Peyer's patch (tissue), 4 donors: ENCODE measurements at places on chromosomes 5 and 9.

DNA sequence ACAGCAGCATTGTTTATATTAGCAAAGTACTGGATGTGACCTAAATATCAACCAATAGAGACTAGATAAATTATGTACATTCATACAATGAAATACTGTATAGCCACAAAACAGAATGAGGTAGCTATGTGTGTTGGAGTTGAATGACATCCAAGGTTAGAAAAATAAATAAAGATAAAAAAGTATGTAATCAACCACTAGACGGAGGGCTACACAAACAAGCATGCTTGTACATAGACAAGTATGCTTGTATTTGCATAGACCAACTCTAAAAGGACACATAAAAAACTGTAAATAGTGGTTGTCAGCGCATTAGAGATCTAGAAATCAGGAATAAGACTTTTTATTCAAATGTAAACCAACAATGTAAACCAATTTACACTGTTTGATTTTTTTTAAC lies 3.0 kb downstream of the FEM1C start:
- no peak for DNase-seq

- DNase-seq: no peak
These were observed 610.6 kb downstream of the CDH12 start for GRCh38 chr5:22242532-22242931.

DNA sequence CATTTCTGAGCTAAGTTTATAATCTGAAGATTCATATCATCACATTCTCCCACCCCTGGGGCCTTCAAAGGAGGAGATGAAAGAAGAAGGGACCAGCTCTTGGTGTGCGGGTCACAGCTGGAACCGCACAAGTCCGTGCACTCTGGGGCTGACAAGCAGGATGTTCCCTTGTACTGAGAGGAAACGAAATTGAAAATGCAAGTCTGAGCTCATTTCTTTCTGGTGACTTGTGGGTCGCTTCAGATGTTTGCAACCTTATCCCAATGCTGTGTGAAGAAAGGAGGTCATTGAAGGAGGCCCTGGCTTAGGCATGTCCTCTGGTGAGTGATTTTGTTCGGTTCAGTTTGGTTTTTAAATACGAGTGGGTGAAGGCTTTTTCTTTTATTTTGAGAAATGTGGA lies 59.6 kb downstream of the C9orf152 start:
- peak; percentile 60 for DNase-seq

DNA sequence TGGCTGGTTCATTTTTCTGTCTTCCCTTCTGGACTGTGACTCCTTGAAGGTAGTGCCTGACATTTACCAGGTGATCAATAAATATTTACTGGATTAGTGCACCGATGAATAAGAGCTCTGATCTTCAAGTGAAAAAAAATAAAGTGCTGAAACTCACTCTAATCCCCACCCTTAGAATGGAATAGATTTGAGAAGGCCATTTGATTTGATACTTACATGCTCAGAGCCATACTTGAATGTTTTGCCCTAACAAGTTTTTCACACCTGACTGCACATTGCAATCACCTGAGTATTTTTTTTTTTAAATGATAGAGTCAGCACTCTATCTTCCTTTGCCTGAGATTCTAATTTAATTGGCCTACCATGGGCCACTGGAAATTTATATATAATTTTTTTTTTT lies 105.7 kb downstream of the LRRC70 start:
- no peak for DNase-seq

DNA sequence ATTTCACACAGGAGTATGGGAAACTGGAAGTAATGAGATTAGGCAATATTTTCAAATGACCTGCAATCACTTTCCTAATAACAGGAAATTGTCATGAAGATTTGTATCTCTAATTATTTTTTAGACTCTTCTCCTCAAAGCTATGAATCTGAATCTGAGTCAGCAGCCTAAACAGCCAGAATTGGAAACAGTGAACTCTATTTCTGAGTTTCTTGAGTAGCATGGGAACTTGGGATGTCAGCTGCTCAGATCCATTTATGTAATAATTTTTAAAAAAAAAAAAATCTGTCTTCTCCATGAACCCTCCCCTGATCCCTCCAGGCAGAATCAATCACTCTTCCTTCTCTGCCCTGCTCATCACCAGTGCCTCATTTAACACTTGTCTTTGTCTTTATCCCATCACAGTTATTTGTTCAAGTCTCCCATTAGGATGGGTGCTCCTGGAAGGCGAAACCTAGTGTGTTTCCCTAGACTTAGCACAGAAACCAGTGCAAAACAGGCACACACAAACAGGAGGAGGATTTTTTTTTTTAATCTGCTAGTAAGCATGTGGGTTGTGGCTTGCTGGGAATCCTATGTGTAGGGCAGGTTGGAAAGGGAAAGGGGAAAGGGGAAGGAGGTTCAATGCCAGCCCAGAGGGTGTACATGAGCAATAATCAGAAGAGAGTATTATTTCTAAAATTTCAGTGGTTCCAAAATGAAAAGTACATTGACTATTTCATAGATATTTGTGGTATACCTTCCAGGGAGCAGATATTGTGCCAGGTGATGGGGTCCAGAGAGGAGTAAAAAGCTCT lies 186.8 kb downstream of the TTLL11 start:
- no peak for DNase-seq

DNA sequence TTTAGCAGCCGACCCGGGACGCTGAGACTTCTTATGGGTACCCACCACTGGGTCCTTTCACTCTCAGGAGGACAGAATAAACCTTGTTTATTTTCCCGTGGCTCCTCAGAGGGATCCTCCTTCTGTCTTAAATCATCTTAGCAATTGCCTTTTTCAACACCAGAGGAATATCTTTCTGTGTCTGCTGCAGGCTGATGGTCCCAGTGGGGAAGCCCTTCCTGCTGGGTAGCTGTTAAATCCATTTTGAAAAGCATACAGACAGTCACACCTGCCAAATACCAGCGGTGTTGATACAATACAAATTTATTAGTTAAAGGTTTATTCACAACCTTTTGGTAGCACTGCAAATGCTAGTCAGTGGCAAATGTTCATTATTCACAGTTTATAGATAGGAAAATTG lies 222.9 kb downstream of the AOPEP start:
- DNase-seq: no peak

GRCh38 chr9:101912698-101913097 lies 174.3 kb upstream of the GRIN3A start:
- no peak for DNase-seq

GRCh38 chr5:113487781-113488644 lies at the start of gene MCC:
MCC (minus strand) TSS chr5:113488453.
- DNase-seq: peak; percentile 57

DNA sequence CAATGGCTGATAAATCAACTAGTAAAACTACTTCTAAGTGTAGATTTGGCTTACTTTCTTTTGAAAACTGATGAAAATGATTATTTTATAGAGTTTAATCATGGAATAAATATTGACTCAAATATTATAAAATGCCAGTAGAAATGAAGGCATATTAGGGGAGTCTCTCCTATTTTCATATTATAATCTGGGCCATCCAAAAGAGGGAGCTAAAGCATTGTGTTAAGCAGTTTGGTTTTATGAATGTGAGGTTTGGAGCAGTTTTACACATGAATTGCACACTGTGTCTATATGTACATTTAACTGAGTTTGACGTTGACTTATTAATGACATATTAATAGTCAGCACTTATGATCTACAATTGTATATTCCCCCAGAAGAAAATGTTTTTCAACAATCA lies 17.4 kb downstream of the CDH9 start:
- no peak for DNase-seq

- no peak for DNase-seq
These were observed 377.8 kb downstream of the CHSY3 start for GRCh38 chr5:130282049-130282448.

- no peak for DNase-seq
These were observed 22.4 kb downstream of the MAP1B start for GRCh38 chr5:72129725-72130124.

DNA sequence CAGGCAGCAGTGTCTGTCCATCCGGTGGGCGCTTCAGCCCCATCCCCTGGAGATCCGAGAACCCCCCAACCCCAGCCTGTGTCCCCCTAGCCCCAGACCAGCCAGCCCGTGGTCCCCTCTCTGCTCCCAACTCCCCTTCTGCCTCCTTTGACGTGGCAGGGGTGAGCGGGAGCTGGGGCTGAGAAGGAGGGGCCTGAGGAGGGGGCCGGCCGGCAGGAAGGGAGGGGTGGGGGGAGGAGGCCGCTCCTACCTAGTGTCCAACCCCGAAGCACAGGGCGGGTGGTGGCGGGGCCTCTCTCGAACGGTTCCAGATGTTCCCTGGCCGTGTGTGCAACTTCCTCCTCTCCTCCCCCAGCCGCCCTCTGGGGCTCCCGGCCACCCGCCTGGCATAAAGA lies 31.0 kb downstream of the GOLGA2 start:
- DNase-seq: peak; percentile 59

- DNase-seq: no peak
These were observed 206.1 kb upstream of the ZNF608 start for GRCh38 chr5:124952566-124952965.

DNA sequence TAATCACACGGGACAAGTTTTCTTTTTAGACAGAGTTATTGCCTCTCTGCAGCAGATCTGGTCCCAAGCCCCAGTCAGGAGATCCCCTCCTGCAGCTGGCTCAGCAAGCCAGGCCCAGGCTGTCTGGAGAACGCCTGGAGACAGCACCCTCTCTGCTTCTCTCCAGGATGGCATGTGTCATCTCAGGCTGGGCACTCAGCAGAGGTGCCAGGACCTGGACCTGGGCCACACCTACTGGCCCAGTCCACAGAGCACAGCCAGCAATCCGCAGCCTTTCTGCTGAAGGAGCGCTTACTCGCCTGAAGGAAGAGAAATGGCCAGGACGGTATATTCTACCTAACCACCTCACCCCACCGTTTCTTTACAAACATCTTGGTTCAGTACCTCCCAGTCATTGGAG lies 4.7 kb upstream of the TBC1D9B start:
- no peak for DNase-seq

DNA sequence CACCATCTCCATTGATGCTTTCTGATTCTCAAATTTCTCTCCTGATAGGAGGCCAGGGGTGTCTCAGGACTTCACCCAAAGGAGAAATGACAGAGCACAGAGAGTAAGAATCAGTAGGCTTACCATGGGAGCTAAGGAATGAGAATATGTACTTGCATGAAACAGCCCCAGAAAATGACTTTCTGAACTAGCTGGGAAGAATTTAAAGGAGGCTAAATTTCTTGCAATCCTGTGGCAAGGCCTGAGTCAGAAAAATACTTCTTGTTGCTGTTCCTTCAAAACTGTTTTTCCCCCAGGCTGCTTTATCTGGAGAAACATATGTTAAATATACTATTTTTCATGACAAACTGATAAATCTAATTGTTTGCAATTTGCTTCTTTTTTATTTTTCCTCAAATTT lies 53.4 kb upstream of the FBXL7 start:
- DNase-seq: no peak

GRCh38 chr5:94810281-94810680 lies 191.8 kb downstream of the SLF1 start:
- no peak for DNase-seq

GRCh38 chr5:10222326-10222725 lies 27.4 kb downstream of the ATPSCKMT start:
- DNase-seq: no peak

- no peak for DNase-seq
These were observed 290.5 kb downstream of the SLF1 start for GRCh38 chr5:94908889-94909480.

DNA sequence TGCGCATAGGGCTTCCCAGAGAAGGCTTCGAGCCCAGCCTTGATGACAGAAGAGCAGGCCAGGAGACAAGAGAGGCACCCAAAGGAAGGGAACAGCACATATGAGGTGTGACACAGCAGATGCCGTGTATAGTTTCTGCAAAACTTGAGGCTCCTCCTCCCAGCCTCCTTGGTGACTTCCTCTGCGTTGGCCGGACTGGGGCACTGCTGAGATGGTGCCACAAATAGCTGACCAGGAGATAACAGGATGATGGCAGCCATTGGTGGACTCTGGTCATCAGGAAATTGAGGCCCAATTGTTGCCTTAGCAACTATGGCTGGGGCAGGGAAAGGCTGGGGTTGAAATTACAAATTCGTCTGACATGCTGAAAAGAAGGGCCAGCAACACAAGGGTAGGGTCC lies 4.8 kb upstream of the ZNF79 start:
- no peak for DNase-seq
